Muscle of leg (tissue), 16 donors: ENCODE measurements at places on chromosomes 5 and 9. TPM values are rescaled to one million over a fixed set of nuclear protein-coding genes. Genes with fewer than 3 reads are reported as not detected.

KIF12 gene
- 0.13 TPM for total RNA-seq

C5orf22 gene
- 15.4 TPM for total RNA-seq

PRSS3 gene
- 0.09 TPM for total RNA-seq

GRCh38 chr5:138095100-138095907, 11.5 kb downstream of the WNT8A start:
- no peak for DNase-seq

DNA sequence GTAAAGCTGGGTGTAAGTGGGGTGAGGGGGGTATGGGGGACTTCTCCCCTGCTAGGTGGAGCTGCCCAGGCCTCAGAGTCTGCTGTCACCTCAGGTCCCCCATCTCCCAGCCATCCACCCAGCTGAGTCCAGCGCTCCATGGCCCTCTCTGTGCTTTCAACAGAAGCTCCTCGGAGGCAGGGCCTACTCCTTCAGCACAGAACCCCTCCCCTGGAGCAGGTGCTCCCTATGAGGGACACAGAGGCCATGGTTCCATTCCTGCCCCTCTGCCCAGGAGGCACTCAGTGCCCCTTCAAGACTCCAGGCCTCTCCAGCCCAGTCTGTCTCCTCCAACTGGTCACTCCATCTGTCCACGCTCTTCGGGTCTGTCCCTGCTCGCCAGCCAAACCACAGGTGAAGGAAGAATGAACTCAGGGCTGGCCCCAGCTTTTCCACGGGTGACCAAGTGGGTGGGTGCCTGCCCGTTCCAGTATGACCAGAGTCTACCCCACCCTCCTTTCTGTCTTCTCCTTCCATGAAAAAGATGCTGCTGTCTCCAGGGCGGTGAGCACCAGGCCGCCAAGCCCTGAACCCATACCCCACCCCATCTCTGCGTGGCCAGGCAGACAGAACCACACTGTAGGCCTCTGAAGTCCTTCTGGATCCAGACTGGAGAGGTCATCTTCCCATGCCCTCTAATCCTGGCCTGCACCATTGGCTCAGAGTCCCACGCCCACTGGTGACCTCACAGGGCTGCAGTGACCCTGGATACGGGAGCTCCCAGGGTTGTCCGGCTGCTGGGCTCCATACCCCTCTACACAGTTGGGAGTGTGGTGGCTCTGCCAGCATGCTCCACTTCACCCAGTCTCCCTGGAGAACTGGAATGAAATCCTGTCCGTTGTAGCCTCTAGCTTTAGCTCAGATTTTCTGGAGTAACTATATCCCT, 11.9 kb downstream of the GBGT1 start:
- DNase-seq = no peak

DNA sequence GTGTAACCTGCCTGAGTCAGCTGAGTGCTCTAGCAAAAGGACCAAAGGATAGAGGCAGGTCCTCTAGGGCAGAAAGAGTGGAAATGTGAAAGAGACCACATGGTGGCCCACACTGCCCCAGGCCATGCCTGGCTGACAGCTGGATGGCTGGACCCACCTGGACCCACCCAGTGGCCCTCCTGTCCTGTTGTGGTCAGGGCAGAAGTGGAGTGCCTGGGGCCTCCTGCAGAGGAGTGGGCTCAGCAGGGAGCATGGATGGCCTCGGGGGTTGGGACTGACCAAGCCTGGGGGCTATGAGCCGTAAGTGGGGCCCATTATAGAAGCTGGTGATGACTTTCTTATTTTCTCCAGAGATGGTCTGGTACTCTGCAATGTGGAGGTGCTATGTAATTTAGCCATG, 55.7 kb upstream of the FAM120AOS start:
- no peak for DNase-seq

GRCh38 chr5:80591352-80591751, 21.3 kb upstream of the ANKRD34B start:
- DNase-seq = peak; percentile 48

GRCh38 chr5:65914641-65915196, 11.7 kb upstream of the ERBIN start:
- DNase-seq = no peak

GRCh38 chr5:115271295-115272050, 8.8 kb upstream of the PGGT1B start:
- DNase-seq = peak; percentile 39

GRCh38 chr5:67451640-67452279, 255.2 kb upstream of the CD180 start:
- DNase-seq = no peak

DNA sequence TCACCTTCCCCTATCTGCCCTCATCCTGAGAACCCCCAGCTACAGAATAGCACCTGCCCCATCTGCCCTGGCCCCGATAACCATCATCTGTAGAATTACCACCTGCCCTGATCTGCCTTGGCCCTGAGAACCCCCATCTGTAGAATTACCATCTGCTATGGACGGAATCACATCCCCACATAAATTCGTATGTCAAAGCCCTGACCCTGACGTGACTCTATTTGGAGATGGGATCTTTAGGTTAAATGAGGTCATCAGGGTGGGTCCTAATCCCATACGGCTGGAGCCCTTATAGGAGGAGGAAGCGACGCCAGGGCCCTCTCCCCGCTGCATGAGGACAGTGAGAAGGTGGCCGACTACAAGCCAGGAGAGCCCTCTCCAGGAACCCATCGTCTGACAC, 32.6 kb downstream of the SARDH start:
- no peak for DNase-seq

- DNase-seq = no peak
Observed at GRCh38 chr5:56465769-56466135, 232.6 kb upstream of the ANKRD55 start.

DNA sequence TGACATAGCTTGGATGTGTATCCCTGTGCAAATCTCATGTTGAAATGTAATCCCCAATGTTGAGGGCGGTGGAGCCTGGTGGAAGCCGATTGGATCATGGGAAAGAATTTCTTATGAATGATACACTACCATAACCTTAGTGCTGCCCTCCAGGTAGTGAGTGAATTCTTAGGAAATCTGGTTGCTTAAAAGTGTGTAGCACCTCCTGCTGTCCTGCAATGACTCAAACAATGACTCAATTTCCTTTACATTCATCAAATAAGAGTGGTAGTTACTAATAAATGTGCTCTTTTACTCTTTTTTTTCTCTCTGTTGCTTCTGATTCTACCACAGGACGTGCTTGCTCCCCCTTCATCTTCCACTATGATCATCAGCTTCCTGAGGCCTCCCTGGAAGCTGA, 1696.0 kb upstream of the CDH9 start:
- DNase-seq = no peak

GRCh38 chr5:142059304-142059940, 46.6 kb upstream of the GNPDA1 start:
- no peak for DNase-seq

DNA sequence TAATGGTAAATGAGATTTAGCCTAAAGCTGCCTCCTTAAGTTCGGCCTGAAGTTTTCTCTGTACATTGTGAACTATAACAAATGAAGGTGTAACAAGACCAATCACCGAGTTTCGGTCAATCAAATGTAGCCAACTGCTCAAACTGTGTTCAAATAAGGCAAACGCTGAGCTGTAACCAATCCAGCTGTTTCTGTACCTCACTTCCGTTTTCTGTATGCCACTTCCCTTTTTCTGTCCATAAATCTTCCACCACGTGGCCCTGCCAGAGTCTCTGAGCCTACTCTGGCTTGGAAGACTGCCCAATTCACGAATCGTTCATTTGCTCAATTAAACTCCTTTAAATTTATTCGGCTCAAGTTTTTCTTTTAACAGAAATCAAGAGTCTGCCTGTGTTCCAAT, 193.5 kb upstream of the KLF9 start:
- peak; percentile 54 for DNase-seq

DNA sequence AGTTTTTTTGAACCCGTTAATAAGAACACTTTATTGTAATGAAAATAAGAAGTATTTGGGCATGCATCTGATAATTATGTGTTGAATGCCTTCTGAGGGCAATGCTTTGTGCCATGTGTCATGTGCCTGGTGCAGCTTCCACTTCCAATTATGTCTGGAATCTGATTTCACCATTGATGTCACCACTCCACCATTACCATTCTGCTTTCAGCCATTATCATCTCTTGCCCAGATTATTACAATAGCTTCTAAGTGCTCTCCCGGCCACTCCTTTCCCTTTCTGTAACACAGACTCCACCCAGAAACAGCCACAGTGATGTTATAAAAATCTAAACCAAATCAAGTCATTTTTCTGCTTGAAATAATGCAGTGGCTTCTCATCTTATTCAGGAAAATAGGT, 171.7 kb downstream of the C9orf152 start:
- DNase-seq = no peak

DNA sequence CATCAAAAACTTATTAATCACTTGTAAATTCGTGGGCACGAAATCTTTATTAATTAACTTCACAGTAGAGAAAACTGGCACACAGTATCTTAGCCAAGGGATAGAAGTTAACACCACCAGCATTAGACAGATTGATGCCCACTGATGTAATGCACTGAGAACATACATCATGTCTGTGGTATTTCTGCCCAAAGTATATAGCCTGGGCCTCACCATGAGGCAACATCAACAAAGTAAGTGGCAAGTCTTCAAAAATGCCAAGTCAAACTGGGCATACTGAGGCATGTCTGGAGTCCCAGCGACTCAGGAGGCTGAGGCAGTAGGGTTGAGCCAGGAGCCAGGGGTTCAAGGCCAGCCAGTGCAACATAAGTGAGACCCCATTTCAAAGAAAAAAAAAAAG, 79.5 kb downstream of the GLIS3 start:
- no peak for DNase-seq

- DNase-seq = no peak
Observed at GRCh38 chr5:1445689-1446601, 705 bp upstream of the SLC6A3 start.

DNA sequence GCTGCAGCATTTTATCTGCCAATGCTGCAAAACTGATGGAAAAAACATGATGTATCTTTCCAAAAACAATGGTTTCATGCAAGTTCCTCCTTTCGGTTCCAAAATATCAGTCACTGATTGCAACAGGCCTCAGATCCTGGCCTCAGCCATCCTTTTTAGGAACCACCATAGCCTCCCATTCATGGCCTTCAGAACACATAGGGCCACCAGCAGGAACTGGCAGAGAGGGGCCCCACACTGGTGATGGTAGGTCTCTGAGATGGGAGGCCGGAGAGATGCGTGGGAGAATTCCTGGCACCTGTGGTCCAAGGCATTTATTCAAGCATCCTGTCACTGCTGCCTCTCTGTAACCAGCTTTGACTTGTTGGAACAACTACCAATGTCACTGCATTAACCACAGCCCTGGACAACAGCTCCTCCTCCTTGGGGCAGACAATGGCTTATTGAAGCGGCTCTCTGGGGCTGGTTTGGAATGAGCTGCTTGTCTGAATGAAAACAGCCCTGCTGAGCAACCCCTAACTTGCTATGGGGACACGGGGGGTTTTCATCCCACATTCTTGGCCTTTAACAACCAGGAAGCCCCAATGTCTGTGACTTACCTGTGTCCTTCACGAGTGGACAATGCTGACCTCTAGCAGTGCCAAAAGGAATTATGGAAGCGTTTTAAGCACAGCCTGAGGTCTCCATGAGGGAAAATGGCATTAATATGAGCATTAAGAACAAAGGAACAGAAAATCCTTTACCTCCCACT, 108.1 kb downstream of the LHFPL2 start:
- peak; percentile 88 for DNase-seq

DNA sequence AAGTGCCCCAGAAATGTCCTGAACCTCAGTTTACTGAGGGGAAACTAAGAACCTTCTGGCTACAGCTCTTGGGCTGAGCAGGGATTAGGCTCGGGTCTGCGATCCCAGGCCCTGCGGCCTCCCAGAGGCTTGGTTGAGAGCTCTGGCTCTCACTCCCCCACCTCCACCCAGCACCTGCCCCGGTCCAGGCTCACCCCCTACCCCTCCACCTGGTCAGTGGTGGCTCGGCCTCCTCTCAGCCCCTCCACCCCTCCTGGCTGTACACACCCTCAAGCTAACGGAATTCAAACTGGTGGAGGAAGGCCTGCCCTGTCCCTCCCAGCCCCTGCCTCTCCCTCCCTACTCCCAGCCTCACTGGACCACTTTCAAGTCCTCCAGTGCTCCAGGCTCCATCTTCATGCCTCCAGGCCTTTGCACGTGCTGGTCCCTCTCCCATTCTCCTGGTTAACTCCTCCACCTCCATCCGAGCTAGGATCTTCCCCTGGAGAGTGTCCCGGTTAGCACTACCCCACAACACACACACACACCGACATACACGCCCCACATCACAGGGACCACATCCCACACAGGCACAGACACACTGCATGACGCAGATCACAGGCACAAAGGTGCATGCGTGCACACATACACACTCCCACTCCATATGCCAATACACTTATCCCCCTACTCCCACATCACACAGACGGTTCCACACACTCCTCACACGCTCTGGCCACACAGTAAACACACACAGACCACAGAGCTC, 130.9 kb downstream of the C9orf50 start:
- DNase-seq = peak; percentile 83

DNA sequence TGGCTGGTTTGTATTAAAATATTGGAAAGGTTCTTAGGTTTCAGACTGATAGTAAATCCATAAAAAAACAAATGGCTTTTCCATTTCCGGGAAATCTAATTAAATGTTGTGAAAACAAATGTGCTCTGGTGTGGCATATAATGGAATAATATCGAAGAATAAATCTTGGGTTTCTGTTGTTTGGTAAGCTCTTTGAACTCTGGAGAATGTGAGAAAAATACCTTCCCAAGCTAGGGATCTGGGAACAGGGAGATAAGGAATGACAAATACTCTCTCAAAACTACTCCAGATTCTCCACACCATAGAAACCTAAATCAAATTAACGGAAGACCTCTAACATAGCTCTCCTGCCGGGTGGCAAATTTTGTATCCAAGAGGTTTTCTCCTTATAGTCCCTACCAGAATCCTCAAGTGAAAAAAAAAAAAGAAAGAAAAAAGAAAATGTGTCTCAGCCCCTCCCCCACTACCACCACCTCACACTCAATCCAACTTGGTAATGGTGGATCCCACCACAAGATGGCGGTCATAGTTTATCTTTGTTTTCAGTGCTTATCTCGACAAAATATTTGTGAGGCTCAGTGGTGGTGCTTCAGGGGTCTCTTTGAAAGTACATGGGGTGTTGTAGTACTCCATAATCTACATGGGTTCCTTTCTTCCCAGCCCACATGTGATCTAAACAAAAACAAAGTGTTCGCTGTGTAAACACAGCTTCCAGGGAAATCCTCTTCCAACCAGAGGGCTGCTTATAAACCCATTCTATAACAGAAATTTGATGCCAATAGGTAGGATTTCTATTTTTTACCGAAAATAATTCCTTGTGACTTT, 54.5 kb upstream of the FST start:
- DNase-seq = peak; percentile 51

- no peak for DNase-seq
Observed at GRCh38 chr5:115439042-115439441, 105.5 kb downstream of the FEM1C start.

DNA sequence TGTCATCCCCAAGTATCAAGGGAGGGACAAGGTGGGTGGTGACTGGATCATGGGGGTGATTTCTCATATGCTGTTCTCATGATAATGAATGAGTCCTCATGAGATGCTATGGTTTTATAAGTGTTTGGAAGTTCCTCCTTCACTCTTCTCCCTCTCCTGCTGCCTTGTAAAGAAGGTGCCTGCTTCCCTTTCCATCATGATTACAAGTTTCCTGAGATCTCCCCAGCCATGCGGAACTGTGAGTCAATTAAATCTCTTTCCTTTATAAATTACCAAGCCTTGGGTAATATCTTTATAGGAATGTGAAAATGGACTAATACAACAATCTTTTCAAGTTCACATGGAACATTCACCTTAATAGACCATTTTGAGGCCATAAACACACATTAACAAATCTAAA, 21.5 kb upstream of the DOCK2 start:
- no peak for DNase-seq

GRCh38 chr5:141182248-141182647, at the start of gene PCDHB16:
TSS of gene PCDHB16 (plus strand) at chr5:141182387. CDS start at chr5:141182560, 173 bp downstream.
- DNase-seq = peak; percentile 55

GRCh38 chr5:169993485-169993790, 13.1 kb upstream of the INSYN2B start:
- DNase-seq = peak; percentile 63
